ENCODE measurements at places on chromosomes 1 and 21.
A peak's percentile ranks its signal among the peaks of the same experiment; 100 is the strongest.

DNA sequence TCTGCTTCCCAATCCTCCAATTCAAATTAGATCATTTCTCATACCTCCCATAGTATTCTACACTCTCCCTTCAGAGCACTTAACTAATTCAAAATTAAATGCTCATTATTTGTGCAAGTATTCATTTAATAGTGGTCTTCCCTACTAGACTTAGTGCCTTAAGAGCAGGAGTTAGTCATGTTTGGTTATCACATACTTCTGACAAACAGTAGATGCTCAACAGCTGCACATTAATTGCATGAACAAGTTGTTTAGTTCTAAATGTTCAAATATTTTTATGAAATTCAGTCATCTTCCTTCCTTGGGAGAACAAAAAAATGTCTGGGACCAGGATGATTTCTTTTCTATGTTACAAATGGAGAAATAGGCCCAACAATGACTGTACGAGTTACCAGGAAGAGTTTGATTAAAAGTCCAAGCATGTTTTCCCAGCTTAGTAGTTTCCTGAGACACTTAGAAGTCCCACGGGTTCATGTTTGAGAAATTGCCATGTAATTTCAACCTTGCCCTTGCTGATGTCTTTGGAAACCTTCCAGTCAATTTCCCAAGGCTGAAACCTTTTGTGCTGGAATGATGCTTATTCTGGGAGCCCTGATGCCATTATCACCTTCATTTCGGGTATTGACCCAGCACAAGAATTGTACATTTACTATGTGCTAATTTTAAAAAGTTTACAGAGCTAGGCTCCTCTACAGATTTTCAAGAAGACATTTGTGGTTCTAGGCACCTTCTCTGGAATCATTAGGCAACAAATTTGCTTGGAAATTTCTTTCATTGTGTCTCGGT lies 437.9 kb upstream of the PLXNA2 start:
- no peak for DNase-seq

GRCh38 chr1:95181096-95181495 lies 52.9 kb upstream of the RWDD3 start:
- no peak for DNase-seq

DNA sequence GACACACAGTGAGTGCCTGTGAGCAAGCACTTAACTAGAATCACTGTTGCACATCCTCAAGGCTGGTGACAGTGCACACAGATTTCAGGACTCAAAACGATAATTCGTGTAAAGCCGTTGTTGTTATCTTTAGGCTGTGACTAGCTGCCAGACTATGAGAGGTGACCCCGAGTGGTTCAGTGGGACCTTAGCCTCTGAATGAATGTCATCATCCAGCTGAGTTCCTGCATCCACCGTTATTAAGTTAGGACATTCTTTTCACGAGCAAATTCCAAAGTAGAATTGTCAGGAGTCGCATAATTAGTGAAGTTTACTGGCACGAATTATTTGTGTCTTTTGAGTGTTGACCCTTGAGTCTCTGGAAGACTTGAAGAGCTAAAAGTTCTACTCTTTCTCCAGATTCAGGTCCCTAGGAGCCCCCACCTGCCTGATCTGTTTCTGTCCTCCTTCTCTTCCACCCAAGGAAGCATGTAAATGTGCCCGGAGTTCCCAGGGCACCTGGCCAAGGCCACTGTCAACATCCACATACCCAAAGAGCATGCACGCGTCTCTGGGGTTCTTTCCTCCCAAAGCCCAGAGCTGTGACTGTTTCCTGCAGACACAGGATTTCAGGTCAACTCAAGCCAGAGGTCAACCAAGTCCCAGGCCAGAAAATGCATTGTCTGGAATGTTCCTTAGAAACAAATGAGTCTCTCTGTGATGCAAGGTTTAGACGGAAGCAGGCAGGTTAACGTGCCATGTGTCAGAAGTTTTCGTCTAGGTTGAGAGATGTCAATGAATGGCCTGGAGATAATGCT lies 207.2 kb downstream of the TOMM20 start:
- DNase-seq, result no peak

GRCh38 chr1:151881479-151881878 lies 27.8 kb downstream of the THEM4 start:
- no peak for DNase-seq

DNA sequence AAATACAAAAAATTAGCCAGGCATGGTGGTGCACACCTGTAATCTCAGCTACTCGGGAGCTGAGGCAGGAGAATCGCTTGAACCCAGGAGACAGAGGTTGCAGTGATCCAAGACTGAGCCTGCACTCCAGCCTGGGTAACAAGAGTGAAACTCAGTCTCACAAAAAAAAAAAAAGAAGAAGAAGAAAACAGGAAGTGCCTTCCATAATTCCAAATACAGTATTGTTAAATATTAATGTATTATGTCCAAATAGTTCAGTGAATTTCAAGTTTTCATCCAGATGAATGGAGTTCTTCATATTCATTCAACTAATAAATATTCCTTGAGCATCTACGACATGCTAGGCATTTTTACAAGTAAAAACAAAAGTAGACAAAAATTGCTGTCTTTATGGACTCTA lies 33.3 kb downstream of the PLEKHO1 start:
- DNase-seq, result no peak

GRCh38 chr1:150366416-150367296 lies 2.7 kb downstream of the RPRD2 start:
- no peak for DNase-seq

- DNase-seq, result no peak
Measured at GRCh38 chr1:28115267-28115666, 26.9 kb upstream of the EYA3 start.

- no peak for DNase-seq
Measured at GRCh38 chr1:20168564-20169491, 17.1 kb upstream of the UBXN10 start.

GRCh38 chr21:39003982-39004633 lies 179.1 kb downstream of the PSMG1 start:
- DNase-seq, result no peak

- peak; percentile 21 for DNase-seq
Measured at GRCh38 chr1:183685112-183685713, 32.1 kb upstream of the APOBEC4 start.

DNA sequence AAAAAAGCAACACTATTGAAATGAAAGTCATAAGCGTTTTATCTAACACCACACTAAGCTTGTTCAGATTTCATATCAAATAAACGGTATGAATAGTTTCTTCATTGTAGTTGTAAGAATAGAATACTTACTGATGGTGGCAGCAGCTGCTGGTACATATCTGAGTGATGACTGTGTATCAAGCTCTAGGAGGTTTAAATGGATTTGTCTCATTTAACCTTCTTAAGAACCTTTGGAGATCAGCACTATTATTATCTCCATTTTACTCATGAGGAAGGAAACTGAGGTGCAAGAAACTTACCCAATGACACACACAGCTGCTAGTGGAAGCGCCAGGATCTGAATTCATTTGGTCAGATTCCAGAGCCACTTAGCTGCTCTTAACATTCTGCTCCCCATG lies 104.0 kb downstream of the EIF4G3 start:
- DNase-seq, result no peak

- DNase-seq, result no peak
Measured at GRCh38 chr1:7018351-7018750, 233.1 kb downstream of the CAMTA1 start.

DNA sequence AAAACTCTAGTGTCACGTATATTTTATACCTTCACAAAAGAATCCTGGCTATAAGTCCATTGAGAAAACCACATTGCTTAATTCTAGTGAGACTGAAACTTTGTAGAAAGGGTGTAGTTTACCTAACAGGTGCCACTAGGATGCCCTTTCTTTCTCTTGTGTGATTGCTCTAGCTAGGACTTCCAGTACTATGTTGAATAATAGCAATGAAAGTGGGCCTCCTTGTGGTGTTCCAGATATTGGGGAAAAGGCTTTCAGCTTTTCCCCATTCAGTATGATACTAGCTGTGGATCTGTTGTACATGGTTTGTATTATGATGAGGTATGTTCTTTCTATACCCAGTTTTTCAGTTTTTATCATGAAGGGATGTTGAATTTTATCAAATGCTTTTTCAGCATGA lies 39.7 kb upstream of the CHODL start:
- DNase-seq, result no peak

GRCh38 chr1:91700771-91701471 lies 185.0 kb downstream of the TGFBR3 start:
- no peak for DNase-seq

- no peak for DNase-seq
Measured at GRCh38 chr1:24709791-24710441, 35.3 kb upstream of the CLIC4 start.

DNA sequence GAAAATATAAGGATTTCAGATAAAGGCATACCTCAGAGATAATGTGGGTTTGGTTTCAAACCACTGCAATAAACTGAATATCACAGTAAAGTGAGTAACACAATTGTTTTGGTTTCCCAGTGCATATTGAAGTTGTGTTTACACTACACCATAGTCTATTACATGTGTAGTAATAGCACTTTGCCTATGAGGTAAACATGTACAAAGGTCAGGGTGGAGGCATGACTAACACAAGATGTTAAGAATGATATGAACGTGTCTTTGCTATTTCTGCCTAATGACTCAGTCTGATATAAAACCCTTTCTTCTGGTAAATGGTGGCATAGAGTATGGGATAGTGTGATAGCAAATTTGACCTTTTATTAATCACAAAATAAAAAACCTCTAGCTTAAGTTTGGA lies 621.5 kb upstream of the ADGRL2 start:
- DNase-seq, result no peak
